ENCODE measurements at places on chromosomes 3 and 15.

GRCh38 chr15:33963831-33964664 lies 4.2 kb upstream of the CHRM5 start:
- DNase-seq, result no peak

DNA sequence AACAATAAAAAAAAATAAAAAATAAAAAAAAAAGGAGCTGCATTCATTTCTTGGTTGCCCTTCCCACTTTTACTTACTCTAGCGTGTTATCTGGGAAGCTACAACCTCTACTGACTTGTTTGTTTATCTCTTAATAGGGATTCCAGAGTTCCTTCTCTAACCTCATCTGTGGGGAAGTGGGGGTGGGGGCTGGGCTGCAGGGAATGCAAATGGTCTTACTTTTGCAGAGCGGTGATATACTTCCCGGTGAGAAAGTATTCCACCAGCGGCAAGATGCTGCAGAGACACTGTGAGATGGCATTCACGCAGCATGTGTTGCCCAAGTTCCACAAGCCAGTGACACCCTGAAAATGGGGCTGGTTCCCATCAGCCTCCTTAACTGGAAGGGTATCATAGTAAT lies 2.1 kb downstream of the USP50 start:
- DNase-seq, result no peak

- no peak for DNase-seq
Observed at GRCh38 chr3:172154768-172155664, 115.6 kb downstream of the FNDC3B start.

GRCh38 chr15:64837502-64837901 lies 4.2 kb upstream of the PLEKHO2 start:
- DNase-seq, result no peak

DNA sequence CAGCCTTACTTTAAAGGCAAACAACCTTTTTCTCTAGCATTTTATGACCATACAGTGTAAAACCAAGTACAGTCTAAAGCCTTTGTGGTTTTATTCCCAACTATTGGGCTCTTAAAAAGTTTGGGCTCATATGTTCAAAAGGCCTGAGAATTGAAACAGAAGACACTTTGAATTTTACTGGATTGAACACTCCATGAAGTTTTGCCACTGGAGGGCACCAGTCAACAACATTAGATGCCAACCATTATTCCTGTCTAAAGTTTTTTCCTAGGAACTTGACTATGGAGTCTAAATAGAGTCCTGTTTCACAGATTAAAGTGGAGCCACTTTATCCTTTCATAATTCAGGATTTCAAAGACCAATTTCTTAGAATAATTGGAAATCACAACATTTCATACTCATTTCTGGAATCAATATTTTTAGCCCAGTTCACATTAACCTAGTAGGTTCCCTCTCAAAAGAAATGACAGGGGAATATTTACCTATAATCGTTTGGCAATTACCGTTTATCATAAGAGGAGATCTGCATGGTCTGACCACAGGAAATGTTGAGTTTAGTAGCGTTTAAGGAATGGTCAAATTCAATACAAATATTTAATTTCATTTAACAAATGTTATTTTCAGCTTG lies 244.1 kb upstream of the PDZRN3 start:
- DNase-seq, result peak; percentile 27

- DNase-seq, result peak; percentile 29
Observed at GRCh38 chr3:45021524-45022297, 4.4 kb upstream of the CLEC3B start.

DNA sequence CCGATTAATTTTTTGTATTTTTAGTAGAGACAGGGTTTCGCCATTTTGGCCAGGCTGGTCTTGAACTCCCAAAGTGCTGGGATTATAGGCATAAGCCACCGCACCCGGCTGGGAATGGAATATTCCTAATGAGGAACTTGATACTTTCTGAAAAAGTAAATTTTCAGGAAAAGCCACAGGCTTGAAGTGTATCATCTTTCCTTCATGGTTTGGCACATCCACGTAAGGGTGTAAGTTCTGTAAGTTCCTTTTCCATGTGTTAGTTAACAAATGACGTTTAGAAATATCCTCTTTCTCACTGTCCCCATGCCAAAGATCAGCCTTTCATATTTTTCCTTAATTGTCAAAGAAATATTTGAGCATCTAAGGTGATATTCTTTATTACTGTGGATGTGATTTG lies 24.9 kb downstream of the TMEM45A start:
- no peak for DNase-seq

- peak; percentile 49 for DNase-seq
Observed at GRCh38 chr15:92883163-92883875, 16.8 kb upstream of the CHD2 start.

DNA sequence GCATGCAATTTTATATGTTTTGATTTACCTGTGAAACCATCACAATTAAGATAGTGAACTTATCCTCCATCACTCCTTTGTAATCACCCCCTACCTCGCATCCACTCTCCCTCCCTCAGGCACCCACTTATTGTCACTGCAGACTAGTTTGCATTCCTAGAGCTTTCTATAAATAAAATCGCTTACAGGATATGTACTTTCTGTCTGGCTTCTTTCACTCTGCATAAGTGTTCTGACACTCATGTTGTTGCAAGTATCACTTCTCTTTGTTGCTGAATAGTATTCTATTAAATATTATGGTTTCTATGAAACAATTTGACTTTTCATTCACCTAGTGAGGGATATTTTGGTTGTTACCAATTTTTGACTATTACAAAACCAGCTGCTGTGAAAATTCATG lies 139.3 kb downstream of the RSRC1 start:
- no peak for DNase-seq

- DNase-seq, result no peak
Observed at GRCh38 chr15:78923015-78923414, 21.8 kb downstream of the CTSH start.

- DNase-seq, result no peak
Observed at GRCh38 chr15:69573815-69574475, 121.3 kb downstream of the RPLP1 start.

DNA sequence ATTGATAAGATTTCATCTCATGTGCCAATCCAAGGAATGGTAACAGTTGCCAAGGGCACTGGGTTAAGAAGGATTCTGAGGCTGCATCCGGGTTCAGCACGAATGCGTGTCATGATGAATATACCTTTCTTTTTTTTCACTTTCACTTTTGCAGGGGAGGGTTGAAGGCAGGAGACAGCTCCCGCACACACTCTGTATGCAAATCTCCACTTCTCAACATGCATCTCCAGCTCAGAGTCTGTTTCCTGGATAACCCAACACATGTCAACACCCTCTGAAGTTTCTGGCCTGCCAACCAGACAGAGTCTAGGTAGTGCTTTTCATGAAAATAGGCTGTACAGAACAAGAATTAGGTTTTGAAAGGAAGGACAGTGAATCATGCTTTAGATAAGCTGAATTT lies 21.6 kb downstream of the B4GALT4 start:
- DNase-seq, result no peak
